ENCODE measurements at places on chromosomes 2 and 18.
A peak's percentile ranks its signal among the peaks of the same experiment; 100 is the strongest.

- no peak for DNase-seq
Measured at GRCh38 chr2:113910110-113910717, 20.3 kb downstream of the ACTR3 start.

DNA sequence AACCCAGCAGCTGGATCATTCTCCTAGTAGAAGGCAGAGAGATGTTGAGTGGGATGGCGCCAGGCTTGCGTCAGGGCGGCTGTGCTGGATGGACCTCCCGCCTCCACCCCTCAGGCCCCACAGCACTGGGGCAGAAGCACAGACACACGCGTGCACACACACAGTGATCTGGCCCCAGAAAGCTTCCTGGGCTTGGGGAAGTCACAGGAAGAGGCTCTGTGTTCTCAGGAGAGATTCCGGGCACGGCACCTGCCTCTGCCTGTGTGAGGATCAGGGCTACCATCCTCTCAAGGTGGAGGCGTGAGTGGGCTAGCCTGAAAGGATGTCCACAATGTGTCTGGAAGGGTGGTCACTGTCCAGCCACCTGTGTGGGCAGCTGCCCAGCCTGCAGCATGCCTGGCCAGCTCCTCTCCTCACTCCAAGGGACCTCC, 229.8 kb upstream of the HS6ST1 start:
- no peak for DNase-seq

DNA sequence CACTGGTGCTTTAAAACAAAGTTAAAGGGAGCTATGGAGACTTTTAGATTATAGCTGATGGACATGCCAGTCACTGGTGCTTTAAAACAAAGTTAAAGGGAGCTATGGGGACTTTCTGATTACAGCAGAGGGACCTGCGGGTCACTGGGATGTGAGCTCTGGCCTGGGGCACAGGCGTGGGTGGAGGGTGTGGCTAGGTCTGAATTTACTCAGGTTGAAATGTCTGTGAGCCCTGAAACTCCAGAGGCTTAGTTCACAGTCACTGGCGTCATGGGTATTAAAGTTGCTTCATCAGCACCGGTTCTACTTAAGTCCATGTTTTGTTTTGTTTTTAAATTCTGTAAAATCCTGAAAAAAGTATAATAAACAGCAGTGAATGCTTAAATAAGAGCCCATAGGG, 49.0 kb upstream of the TMEM18 start:
- DNase-seq = no peak

DNA sequence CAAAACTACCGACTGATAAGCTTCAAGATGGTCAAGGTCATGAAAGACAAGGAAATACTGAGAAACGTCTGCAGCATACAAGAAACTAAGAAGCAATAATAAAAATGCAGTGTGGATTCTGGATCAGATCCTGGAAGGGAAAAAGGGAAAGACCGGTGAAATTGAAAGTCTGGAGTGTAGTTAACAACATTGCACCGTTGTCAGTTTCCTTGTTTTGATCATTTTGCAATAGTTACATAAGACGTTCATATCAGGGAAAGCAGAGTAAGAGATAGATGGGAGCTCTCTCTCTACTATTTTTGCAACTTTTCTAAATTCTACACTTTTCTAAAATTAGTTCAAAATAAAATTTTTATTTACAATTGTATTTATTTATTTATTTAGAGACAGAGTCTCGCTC, 15.0 kb upstream of the ZNF407 start:
- no peak for DNase-seq

DNA sequence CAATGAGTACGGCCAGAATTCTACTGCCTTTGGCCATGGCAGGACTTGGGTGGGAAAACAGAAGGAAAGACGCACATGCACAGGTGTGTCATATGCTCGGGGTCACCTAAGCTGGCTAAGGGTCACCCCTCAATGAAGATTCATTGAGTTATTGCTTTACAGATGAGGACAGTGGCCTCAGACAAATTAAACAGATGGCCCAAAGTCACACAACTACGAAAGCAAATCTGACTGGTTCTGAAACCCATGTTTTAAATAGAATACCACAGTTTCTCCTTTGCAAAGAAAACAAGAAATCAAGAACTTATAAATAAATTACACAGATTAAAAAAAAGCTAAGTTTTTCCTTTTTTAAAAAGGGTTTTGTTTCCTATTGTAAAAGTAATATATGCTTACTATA, 70.5 kb downstream of the ID2 start:
- DNase-seq = no peak

- no peak for DNase-seq
Measured at GRCh38 chr2:206518997-206519396, 75.7 kb downstream of the ADAM23 start.

- DNase-seq = no peak
Measured at GRCh38 chr2:106833256-106833655, 52.7 kb downstream of the ST6GAL2 start.

DNA sequence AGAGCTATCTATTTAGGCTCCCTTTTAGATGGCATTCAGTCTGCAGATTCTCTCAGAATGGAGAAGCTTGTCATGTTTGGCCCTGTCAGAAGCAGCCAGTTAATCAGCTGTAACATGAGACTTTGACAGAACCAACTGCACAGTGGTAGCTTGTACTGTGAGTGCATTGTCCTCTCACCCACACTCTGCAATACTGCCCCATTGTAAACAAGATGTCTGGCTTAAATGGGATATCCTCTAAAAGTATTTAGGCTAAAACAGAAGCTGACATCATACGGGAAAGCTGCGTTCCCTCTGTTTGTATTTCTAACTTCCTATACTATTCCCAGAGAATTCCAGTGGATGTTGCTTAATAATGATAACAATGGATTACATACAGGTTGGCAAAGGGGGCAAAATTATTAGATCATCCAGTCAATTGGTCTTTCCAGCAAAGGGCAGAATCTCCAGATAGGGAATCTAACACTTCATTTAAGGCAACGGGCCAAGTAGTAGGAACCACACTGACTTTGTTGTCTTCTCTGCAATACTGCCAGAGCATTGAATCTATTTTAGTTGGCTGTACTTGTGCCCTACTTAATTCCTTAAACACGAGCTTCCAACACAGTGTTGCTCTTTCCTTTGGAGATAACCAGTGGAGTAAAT, 15.4 kb upstream of the STAT4 start:
- DNase-seq = no peak

DNA sequence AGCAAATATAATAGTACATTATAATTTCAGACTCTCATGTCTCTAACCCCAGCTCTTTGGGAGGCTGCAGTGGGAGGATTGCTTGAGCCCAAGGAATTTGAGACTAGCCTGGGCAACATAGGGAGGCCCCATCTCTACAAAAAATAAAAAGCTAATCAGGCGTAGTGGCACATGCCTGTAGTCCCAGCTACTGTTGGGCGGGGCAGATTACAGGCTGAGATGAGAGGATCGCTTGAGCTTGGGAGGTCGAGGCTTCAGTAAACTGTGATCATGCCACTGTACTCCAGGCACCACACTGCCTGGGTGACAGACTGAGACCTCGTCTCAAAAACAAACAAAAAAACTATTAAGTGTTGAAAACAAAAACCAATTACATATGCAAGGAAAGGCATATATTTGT, 123.0 kb upstream of the MYO3B start:
- DNase-seq = no peak

- no peak for DNase-seq
Measured at GRCh38 chr18:37450434-37451132, 115.0 kb downstream of the CELF4 start.

DNA sequence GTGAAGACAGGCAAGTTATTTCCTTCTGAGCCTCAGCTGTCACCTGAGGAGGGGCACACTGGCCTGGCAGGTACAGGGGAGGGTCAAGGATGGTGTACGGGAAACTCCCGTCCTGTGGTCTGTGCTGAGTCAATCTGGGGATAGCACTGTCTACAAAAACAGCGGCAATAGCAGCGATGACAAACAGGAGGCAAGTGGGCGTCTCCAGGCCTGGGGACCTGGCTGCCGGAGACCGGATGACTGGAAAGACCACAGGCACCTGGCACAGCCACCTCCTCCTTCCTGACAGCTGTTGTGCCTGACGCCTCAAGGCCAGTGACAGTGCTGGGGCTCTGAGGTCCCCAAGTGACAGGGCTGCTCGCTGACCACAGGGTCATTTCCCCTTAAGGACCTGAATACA, 202.1 kb upstream of the HS6ST1 start:
- no peak for DNase-seq

DNA sequence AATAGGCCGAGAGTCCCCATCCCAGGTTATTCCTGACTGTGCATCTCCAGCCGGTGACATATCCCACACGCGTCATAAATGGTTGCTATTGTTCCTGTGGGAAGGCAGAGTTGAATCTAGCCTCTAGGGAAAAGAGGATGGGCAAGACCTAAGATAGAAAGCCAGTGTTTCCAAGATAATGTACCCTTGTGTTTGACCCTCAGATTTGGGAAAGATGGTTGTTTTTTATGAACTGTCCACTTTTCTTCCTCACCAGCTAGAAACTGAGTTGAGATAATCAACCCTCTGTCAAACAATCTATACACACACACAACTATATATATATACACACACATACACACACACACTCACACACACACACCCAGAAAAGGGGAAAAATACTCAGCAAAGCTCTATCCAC, 131.0 kb downstream of the PRKCE start:
- DNase-seq = no peak

GRCh38 chr2:127118467-127118866, 11.5 kb upstream of the BIN1 start:
- no peak for DNase-seq

DNA sequence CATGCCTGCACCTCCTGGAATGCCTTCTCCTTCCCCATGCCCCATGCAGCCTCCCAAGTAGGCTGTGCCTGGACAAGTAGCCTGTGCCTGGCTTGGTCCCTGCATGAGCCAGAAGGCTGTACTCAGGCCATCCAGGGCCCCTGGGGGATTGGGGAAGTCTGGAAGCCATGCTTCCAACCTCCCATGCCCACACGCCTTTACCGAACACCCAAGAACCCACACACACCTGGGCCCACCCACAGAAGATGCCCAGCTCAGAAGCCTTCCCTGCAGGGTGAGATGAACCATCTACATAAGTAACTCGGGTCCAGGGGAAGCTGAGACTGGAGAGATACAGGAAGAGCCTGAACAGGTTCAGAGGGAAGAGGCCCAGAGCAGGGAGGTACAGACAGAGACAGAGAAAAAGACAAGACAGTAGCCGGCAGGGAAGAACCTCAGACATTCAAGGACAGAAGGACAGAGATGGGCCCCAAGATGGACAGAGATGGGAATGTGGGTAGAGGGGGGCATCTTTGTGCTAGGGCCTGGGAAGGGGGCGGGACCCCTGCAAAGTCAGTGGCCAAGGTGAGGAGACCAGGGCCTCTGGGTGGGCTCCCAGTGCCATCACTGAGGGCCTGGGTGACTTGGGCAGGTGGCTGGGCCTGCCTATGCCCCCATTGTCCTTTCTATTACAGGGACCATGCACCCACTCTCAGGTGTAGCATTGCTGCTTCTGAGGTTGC, 4.3 kb downstream of the BIN1 start:
- no peak for DNase-seq

- DNase-seq = no peak
Measured at GRCh38 chr2:241547781-241548450, 10.6 kb upstream of the BOK start.

DNA sequence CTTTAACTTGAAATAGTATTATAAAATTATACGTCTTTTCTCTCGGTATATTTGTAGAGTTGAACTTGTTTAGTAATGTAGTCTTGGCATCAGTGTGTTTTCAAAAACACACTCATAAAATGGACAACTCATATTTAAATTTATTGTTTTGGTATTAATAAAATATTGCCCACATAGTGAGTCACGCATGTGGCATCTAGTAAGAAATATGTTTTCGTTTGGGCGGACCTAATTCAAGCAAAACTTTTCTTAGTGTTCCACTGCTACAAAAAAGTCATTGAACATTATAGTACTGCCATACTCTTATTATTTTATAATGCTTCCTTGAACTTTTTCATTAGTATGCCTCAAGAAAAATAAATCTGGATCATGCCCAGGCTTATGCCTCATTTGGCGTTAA, 31.1 kb upstream of the FAM237A start:
- no peak for DNase-seq

DNA sequence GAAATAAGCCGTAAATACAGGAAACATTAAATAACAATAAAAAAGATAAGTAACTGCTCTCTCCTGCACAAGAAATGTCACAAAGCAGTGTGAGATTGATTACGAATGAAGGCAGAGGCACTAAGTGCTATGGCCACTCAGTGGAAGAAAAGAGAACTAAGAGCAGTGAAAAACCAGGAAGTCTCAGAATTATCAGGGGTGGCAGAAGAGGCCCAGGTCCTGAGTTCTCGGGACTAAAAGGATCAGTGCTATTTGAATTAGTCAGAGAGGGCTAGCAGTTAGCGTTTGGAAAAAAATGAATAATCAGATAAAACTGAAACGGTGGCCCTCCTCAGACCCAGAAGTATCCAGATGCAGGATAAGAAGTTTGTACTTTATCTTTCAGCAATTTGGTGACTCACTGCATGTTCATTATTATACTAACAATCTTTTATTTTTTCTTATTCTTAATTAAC, 367.1 kb downstream of the ZEB2 start:
- DNase-seq = no peak

- no peak for DNase-seq
Measured at GRCh38 chr2:13201924-13202323, 485.2 kb downstream of the TRIB2 start.

DNA sequence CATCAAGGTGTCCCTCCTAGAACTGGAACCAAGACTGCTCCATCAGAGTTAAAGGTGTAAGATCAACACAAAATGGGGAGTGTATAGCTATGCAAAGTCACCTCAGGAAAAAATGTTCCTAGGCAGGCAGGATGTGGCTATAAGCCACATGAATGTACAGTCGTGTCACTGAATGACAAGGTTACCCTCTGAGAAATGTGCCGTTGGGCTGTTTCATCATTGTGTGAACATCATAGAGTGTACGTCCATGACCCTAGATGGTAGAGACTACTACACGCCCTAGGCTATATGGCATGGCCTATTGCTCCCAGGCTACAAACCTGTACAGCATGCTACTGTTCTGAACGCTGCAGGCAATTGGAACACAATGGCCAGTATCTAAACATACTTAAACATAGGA, 24.5 kb downstream of the TYMS start:
- peak; percentile 67 for DNase-seq

GRCh38 chr2:97992836-97993825, 2.6 kb downstream of the TMEM131 start:
- no peak for DNase-seq

DNA sequence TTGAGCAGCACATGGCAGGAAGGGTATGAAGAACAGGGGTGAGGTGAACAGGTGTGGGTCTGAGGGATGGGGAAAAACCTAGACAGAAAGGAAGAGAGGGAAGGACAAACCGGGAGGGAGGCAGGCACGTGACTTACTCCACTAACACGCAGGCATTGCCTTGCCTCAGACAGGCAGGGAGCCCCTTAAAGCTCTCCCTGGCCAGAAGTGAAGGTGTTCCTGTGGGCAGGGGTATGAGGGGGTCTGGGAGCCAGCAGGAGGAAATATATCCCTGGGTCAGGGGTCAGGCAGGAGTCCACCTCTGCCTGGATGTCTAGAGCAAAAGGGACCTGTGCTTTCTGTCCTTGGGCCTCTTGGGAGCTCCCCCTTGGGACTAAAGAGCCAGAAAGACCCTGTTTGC, 135.3 kb upstream of the EPAS1 start:
- DNase-seq = no peak
